HT-29 (cell line): ENCODE measurements at places on chromosomes 13 and 19.

GRCh38 chr19:7295912-7296536 is 1.8 kb upstream of the INSR start:
- no peak for DNase-seq

DNA sequence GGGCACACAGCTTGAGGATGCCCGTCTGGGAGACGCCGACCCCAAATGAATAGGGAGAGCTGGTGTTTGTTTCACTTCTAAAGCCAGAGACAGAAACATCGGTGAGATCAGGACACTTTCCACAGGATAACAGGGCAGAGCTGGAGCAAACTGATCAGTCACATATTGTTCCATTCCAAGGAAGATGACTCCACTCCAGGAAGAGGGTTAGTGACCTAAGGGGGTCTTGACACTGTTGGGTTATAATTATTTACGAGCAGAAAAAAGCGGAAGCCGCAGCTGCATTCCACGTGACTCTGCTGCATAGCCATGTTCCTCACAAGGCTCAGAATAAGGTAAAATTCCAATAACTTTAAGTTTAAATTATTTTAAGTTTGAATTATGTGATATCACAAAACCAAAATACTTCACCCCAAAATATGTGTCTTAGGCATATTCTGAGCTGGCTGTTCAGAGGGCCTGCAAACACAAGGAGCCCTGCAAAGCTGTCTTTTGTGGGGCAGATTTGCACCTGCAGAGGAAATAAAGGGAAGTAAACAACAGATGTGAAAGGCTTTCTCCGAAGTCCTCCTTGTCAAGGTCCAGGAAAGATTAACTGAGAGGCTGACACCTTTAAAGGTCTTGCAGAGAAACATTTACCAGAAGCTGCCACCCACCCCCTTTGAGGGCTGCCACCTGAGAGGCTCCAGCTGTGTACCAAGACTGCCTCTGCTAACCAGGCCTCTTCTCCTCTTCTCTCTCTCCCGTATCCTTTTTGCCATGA is 819.2 kb downstream of the UQCRFS1 start:
- no peak for DNase-seq

GRCh38 chr13:32829269-32829668 is 187.0 kb upstream of the KL start:
- no peak for DNase-seq

DNA sequence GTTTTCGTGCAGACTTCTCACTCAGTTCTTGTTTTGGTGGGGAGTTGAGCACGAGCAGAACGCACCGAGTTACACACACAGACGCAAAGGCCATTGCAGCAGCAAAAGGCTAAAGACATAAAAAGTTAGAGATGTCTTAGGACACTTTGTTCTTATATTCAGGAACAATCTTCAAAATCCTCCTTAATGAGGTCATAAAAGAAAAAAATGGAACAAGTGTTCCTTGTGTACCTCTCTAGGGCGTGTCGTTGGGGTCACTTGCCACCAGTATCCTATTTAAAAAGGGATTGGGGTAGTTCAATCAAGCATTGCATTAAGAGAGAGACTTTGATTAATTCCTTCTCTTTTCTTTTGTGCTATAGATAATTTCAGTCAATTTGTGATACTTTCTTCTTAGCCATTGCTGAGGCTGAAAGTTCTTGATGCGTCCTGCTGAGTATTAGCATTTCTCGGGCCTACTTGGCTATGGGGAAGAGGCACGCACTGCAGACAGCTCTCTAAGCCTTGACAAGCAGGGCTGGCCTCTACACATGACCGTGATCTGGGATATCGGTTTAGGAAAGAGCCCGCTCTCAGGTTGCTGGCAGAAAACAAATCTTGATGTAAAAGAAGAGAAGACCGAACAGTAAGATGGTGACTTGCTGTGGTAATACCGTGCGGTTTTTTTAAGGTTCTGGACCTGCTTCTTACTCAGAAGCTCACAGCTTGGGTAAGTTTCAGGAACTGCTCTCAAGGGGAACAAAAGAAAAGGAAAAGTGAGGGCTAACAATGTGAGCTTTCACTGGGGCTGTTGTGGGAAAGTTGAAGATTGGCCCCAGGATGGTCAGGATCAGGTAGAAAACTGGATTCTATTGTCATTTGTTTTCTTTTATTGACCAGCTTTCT is 223.6 kb downstream of the TM9SF2 start:
- DNase-seq, result no peak

DNA sequence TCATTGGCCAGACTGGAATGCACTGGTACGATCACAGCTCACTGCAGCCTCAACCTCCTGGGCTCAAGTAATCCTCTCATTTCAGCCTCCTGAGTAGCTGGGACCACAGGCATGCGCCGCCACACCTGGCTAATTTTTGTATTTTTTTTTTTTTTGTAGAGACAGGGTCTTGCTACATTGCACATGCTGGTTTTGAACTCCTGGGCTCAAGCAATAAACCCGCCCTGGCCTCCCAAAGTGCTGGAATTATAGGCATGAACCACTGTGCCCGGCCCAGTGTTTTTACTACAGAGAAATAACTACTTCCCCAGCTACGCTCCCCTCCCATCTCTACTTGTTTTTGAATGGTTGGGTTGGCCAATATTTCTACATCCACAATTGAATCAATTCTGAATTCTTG is 122.5 kb downstream of the RGCC start:
- DNase-seq, result no peak

GRCh38 chr13:43203781-43204180 is 180.4 kb downstream of the DNAJC15 start:
- no peak for DNase-seq

- no peak for DNase-seq
Measured at GRCh38 chr19:31723101-31723500, 373.9 kb upstream of the TSHZ3 start.

GRCh38 chr19:18097993-18098890 is 664 bp downstream of the MAST3 start:
- no peak for DNase-seq

DNA sequence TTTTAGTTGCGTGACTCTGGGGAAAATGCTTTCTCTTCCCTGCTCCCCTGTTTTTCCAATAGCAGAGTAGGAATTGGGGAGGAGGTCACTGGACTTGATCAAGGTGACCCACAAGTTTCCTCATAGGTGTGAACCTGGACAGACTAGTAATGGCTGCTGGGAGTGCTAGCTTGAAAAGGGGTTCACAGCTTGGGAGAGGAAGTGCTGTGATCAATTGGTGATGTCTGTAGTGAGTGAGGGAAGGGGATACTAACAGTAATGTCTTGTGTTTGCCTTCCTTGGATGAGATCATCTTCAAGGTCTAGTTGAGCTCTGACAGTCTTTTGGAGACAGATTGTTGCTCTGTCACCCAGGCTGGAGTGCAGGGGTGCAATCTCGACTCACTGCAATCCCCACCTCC is 1.7 kb downstream of the BCL2L12 start:
- no peak for DNase-seq

GRCh38 chr13:101264931-101265330 is 151.4 kb downstream of the NALCN start:
- DNase-seq, result no peak

DNA sequence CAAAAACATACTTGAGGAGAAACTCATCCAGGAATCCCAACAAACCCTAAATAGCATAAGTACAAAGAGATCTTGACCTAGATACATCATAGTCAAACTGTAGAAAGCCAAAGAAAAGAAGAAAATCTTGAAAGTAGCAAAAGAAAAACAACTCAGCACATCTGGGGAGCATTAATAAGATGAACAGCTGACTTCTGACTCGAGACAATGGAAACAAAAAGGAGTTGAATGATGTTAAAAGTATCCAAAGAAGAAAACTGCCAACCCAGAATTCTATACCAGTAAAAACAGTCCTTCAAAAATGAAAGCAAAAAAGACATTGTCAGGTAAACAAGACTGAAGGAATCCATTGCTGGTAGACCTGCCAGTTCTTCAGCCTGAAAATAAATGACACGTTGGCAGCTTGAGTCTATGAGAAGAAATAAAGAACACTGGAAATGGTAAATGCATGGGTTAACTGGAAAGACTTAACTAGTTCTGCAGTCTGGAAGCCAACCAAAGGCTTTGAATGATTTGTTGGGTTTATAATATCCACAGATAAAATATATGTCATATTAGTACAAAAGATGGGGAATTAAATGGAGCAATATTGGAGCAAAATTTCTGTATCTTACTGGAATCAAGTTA is 46.8 kb downstream of the TSSK6 start:
- DNase-seq, result no peak

DNA sequence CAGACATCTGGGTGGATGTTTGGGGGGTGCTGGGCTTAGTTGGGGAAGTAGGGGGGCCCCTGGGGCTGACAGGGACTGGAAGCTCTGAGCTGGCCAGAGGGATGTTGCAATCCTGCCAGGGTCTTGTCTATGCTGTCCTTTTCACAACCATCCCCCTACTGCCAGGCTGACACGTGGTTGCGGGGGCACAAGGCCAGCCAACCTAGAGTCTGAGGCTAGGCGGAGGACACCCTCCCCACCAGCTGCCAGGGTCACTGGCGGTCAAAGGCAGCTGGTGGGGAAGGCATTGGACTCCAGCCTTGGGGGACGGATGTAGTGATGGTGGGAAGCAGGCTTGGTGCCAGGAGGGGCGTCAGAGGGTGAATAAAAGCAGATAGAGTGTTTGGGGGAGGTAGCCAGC is 1.6 kb upstream of the APOC1 start:
- DNase-seq, result no peak

- DNase-seq, result peak; percentile 96
Measured at GRCh38 chr13:110507678-110508381, 53.7 kb downstream of the RAB20 start.

- no peak for DNase-seq
Measured at GRCh38 chr19:1219786-1220476, 14.4 kb downstream of the STK11 start.

DNA sequence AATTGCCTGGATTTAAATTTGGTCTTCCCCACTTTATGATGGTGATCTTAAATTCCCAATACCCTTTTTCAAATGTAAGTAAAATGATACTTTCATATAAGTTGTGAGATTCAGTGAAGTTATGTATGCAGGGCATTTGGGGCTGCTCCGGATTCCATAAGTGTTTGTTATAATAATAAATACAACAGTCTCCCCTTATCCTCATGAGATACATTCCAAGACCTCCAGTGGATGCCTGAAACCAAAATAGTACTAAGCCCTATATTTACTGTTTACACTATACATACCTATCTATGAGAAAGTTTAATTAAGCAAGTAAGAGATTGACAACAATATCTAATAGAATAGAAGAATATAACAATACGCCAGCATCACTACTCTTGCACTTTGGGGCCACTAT is 2237.8 kb downstream of the PCDH9 start:
- no peak for DNase-seq

- no peak for DNase-seq
Measured at GRCh38 chr13:45921162-45921736, 69.7 kb upstream of the SIAH3 start.

- peak; percentile 53 for DNase-seq
Measured at GRCh38 chr19:50858886-50859285, 4.2 kb downstream of the KLK3 start.

- DNase-seq, result no peak
Measured at GRCh38 chr13:35672611-35673010, 196.1 kb upstream of the MAB21L1 start.

GRCh38 chr13:60881507-60881906 is 484.5 kb downstream of the TDRD3 start:
- DNase-seq, result no peak

GRCh38 chr19:36140304-36141038 is 605 bp downstream of the CAPNS1 start:
- DNase-seq, result peak; percentile 65

DNA sequence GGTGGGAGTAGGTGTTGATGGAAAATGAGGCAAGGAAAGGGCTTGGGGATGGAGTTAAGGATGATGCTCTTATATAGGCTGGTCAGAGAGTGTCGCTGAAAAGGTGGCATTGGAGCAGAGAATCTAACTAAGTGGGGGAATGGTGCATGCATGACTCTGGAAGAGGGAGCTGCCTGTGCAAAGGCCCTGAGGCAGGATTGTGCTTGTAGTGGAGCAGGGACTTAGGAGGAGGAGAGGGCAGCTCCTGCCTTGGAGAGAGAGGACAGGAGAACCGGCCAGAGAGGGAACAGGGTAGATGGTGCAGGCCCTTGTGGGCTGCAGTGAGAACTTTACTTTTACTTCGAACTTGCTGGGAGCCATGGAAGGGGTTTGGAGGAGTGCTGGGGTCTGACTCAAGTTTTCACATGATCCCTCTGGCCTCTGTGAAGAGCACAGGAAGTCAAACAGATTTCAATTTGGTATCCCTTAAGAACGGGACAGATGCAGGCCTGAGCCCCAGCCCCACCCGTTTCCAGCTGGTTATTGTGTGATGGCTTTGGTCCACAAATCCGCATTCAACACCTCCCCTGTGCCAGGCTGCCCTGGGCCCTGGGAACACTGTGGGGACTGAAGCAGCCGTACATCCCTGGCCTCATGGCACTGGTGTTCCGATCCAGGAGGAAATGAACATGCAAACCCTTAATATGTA is 7.0 kb downstream of the AP2A1 start:
- DNase-seq, result no peak

GRCh38 chr13:46909042-46909441 is 12.2 kb upstream of the HTR2A start:
- no peak for DNase-seq

GRCh38 chr13:79456656-79457365 is 24.1 kb upstream of the NDFIP2 start:
- DNase-seq, result no peak

DNA sequence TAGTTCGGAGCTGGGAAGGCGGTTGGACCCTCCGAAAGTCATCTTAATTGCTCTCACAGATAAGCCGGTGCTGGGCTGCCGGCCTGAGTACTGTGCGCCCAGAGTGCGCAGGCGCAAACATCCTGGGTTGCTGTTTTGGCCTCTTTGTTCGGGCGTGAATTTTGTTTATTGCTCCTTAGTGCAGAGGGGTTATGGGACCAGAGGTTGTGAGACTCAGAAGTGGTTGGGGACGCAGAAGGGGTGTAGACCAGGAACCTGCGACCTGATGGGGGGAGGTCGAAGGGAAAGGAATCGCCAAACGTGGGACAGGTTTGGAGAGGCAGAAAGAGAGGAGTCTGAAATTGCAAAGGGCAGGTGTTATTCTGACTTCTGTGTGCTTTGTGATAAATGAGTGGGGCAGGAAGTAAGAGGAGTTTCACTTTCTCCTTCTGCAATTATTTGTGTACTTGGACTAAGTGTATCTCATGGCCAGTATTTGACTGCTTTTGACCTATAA is 607 bp upstream of the ZNF566 start:
- DNase-seq, result no peak

DNA sequence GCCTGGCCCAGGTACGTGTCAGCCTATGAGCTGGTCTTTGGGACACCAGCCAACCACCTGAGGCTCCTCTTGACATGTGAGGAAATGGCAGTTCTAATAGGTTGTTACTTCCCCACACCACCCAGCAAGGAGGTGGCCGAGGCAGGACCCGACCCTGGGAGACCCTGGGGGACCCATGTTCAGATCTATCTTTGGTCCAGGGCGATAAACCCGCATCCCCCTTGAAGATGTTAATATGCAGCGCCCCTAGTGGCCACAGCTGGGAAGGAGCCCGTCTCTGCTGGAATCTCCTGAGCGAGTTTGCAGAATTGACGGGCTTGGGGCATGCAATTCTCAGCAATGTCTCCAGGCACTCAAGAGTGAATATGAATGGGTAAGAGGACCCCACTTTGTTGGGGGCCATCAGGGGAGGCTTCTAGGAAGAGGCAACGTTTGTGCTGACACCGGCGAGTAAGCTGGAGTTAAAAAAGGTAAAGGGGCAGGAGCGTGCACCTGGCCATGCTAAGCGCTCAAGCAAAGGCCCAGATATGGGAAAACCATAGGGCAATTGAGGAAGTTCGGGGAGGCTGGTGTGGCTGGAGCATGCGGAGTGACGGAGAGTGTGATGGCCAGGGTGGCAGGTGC is 1.5 kb upstream of the MYO1F start:
- peak; percentile 61 for DNase-seq

GRCh38 chr19:49862391-49863253 is 4.8 kb downstream of the PNKP start:
- DNase-seq, result no peak

- no peak for DNase-seq
Measured at GRCh38 chr13:85772367-85772766, 26.9 kb downstream of the SLITRK6 start.
